RWPE2 (cell line): ENCODE measurements at places on chromosomes 13 and 19.

GRCh38 chr13:111559612-111560403, 239.4 kb downstream of the TEX29 start:
- no peak for DNase-seq

DNA sequence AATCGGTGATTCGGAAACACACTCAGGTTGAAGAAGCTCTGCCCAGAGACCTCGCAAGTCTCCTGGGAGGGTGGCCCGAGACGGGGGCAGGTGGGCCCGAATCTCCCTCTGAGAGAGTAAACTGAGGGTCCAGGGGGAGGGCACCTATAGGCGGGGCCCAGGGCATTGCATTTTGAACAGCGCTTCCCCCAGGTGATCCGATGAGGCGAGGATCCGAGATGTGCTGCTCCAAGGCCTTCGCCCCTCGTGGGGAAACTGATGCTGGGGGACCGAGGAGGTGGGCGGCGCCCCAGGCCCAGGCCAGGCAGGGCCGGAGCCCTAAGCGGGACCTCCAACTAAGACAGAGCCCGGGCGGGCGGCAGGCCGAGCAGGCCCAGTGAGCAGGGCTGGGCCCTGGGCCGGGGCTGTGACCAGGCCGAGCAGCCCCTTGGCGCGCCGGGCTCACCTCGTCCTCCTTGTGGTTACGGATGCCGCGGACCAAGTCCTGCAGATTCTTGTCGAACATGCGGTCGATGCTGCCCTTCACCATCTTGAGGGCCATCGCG, 500 bp downstream of the AP3D1 start:
- no peak for DNase-seq

GRCh38 chr13:31625115-31625514, 114.2 kb upstream of the RXFP2 start:
- DNase-seq = peak; percentile 62

GRCh38 chr19:32971012-32971595, 654 bp downstream of the CEP89 start:
- DNase-seq = no peak

DNA sequence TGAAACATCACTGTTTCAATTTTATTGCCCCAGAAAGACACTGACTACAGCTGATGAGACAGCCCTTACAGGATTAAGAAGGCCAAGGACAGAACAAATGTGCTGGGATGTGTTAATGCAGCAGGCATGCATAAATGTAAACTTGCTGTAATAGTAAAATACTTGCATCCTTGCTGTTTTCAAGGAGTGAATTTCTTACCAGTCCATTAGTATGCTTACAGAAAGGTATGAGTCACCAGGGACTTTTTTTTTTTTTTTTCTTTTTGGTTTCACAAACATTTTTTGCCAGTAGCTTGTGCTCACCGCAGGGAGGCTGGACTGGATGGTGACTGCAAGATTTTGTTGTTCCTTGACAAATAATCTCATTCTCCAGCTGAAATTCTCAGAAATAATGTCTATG, 55.1 kb downstream of the GPR180 start:
- no peak for DNase-seq

DNA sequence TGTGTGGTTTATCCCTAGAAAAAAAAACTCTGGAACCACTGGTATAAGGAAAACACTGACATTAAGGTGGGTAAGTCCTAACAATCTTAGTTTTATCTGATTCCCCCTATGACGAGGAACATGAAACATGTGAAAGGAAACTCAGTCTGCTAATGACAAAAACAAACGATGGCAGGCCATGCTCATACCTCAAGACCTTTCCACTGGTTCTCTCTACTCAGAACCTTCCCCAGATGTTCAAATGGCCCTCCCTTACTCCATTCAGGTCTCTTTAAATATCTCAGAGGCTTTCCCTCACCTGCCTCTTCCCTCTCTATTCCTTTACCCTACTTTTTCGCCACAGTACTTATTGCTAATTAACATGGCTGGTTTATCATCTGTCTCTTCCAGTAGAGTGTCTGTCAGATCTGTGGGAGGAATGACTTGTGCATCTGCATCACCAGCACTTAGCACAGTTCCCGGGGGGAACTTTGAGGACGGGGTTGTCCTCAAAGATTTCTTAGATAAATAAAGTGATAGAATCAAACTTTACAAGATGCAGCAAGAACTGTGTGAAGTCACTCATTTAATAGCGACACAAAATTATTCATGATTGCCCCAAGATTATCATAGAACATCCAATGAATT, 1.5 kb downstream of the TUBGCP3 start:
- DNase-seq = no peak

DNA sequence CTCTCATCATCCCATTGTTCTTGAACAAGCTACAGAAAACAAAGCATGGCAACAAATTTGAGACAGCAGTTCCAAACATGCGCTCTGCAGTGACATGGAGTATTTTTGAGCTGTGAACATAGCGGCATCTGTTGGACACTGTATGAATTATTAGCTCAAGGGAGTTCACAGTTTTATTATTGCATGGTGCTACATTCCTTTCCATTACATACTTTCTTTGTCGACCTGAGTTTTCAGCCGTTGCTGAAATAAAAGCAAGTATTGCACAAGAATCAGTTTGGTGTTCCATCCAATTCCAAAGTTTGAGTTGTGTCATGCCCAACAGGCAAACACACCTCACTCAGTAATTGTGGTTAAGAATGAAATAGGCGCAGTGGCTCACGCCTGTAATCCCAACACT, 30.1 kb upstream of the METTL21C start:
- DNase-seq = no peak

DNA sequence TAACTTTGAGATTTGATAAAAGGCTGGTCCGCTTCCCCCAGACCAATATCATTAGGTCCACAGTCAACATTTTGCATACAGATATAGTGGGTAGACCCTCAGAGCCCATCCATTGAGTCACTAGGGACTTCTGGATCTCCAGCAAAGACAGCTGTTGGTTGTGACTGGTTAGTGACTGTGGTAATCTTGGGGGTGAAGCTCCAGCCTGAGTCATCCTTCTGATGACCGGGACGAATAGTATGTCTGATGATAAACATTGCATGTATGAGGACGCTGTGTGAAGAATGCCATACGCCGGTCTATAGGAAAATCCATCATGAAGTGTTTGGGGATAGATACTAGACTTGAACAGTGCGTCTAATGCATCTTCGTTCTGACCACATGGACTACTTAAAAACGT, 307.0 kb downstream of the UQCRFS1 start:
- DNase-seq = no peak

- no peak for DNase-seq
Observed at GRCh38 chr13:30125422-30126073, 181.8 kb downstream of the KATNAL1 start.

GRCh38 chr19:1411255-1412191, 4.1 kb downstream of the DAZAP1 start:
- no peak for DNase-seq

DNA sequence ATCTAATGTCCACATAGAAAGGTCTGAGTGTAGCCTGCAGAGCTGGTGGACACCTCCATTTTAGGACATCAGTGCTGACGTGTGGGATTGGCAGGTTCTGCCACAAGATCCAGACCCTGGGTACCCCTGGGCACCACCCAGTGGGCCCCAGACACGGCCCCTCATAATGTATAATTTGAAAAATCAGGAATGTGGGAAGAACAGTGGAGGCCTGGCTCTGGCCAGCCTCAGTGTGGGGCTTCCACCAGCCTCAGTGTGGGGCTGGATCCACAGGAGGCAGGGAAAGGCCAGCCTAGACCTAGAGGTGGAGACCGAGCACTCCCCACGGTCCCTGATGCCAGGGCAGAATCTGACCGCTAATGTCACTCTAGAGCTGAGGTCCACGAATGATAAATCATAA, 150.7 kb upstream of the SOX1 start:
- DNase-seq = no peak

DNA sequence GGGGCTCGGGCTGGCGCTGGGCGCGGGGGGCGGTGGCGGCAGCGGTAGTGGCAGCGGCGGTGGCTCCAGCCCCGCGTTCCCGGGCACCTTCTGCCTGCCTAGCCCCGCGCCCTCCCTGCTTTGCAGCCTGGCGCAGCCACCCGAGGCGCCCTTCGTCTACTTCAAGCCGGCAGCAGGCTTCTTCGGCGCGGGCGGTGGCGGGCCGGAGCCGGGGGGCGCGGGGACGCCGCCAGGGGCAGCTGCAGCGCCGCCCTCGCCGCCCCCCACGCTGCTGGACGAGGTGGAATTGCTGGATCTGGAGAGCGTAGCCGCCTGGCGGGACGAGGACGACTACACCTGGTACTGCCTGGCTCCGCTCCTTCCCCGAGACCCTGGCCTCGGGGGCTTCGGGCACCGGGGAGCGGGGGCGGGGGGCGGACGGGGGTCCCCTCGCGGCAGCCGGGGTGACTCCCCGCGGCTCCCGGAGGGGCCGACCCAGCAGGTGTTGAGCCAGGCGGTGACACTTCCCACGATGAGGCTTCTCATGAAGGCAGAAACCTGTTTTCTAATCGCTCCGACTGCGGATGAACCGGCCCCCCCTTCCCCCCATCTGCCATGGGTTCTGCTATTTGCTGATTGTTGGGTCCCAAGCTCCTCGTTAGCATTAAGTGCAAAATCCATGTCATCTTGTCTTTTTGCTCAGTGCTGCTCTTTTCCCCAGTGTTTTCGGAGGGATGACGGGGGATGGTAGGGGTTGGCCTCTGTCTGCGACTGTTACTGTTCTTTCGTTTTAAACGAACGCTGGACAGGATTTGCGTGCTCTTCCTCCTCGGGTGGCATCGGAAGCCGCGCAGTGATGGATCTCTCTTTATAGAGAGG, 943 bp downstream of the SLAIN1 start:
- DNase-seq = no peak

DNA sequence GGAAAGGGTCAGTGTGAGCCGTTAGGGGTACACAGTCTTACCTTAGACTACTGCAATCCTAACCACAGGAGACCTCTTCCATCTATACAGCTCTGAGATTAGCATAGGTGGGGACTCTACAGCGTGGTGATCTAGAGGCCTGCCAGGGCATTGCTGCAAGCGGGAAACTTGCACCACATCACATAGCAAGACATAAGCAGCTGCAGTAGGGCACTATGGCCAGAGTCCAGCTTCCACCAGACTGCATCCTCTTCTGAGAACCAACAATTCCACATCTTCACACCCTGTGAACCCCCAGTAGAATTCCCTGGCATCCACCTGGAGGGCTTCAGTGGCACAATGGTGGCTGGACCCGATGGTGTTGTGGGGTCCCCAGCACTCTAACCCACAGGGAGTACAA, 1564.3 kb upstream of the PRR20A start:
- DNase-seq = no peak

DNA sequence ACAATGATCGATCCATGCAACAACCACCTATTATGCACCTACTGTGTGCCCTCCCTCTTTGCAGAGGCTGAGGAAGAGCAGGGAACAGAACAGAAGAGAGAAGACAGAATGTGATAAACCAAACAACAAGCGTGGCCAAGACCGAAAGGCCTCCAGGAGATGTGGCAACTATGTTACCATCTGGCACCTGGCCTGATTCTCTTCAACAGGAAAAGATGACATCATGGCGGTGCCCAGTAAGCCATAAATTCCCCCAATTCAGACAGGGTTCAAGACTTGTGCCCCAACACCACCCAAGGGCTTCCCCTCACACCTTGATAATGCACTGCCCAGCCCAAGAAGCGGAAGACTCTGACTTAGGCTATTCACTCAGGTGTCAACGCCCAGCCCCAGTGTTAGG, 44.3 kb downstream of the SLC7A1 start:
- no peak for DNase-seq

DNA sequence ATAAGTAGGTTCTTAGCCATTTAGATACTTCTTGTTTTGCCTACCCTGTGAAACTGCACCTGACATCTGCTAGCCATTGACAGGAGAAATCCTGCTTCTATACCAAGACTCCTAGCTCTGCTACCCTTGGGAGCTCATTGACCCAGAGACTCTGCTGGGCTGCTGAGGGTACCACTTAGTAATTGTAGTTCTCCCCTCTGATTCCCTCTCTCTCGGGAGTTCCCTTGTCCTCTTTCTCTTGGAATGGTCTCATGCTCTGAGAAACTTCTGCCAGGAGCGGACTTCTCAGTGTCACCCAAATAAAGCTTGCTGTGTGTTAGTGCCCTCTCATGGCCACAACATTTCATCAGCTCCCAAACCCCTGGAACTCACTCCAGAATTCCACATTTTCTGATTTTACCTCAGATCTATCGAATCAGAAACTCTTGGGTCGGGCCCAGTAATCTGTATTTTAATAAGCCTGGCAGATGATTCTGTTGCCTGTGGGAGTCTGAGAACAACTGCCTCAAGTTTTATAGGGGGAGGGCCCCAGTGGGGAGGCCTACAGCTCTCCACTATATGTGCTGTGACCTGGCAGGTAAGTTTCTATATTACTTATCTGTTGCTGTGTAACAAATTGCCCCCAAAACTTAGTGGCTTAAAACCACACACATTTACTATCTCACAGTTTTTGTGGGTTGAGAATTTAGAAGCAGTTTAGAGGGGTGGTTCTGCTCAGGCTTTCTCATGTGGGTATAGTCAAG, 221.1 kb downstream of the TDRD3 start:
- no peak for DNase-seq

- DNase-seq = no peak
Observed at GRCh38 chr19:49497047-49497788, 984 bp downstream of the RPS11 start.

GRCh38 chr13:74203576-74203975, 69.4 kb upstream of the KLF12 start:
- DNase-seq = no peak

DNA sequence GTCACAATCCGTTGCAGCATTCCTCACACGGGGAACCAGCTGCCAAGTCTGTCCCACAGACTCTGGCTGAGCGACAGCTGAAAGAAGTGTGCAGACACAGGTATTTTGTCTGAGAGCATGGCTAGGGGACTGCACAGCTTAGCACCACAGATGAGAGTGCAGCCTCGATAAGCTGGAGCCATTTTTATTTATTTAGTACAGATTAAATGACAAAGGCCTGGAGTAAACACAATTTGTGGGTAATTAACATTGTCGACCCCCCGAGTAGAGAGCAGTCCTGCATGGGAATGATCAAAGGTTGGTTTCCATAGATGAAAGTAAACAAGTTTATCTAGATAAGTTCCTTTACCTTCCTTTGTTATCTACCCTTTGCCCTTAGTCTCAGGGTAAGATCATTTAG, 836.2 kb downstream of the DACH1 start:
- DNase-seq = no peak

- DNase-seq = no peak
Observed at GRCh38 chr19:3665681-3666544, 34.4 kb downstream of the PIP5K1C start.

GRCh38 chr19:7575434-7576040, 20.1 kb upstream of the CAMSAP3 start:
- no peak for DNase-seq

GRCh38 chr19:4087787-4088679, 21.3 kb upstream of the ZBTB7A start:
- DNase-seq = no peak

DNA sequence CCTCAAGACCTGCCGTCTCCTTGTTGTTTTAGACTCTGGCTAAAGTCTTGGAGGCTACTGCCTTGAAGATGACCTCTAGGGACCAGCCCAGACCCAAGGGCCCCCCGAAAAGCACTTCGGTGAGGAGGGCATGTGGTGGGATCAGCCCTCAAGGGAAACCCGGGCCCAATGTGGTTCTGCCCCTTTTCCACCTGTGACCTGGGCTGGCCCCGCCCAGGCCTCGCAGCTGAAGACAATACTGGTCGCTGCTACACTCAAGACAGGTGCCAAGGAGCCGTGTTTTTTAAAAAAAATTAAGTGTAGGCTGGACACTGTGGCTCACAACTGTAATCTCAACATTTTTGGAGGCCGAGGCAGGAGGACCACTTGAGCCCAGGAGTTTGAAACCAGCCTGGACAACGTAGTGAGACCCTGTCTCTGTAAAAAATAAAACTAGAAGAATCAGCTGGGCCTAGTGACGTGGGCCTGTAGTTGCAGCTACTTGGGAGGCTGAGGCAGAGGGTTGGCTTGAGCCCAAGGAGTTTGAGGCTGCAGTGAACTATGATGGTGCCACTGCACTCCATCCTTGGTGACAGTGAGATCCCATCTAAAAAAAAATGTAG, 903 bp downstream of the TLE6 start:
- DNase-seq = no peak
